ENCODE measurements at places on chromosomes 3 and 15. TPM values are rescaled to one million over a fixed set of nuclear protein-coding genes. Genes with fewer than 3 reads are reported as not detected.

GP9 gene
- total RNA-seq, result not detected

DNA sequence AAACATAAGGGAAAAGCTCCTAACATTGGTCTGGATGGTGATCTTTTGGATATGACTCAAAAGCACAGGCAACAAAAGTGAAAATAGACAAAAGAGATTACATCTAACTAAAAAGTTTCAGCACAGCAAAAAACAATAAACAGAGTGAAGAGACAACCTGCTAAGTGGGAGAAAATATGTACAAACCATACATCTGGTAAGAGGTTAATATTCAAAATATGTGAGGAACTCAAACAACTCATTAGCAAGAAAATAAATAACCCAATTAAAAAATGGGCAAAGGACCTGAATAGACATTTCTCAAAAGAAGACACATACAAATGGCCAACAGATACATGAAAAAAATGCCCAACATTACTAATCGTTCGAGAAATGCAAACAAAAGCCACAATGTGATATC, 19.0 kb upstream of the NR1I2 start:
- H3K27ac ChIP-seq, result no peak overlapping the region
- DNase-seq, result no peak
- H3K4me1 ChIP-seq, result no peaks in the 10 kb centered on the region

OXSM gene
- 1.6 TPM for total RNA-seq

DNA sequence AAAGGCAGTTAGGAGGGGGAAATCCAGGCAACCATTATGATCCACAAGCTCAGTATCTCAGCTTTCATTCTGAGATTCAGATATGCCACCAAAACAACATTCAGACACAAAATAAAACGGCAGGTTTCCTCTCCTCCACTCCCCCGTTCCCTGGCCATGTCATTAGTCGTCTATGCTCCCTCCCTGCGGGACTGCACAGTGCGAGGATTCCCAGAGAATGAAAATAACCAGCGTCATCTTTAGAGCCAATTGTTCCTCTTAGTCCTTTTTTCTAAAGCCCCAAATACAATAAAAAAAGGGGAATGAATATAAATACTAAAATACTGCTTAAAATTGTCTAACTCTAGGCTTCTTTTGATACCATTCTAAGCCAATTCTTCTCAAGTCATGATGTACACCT, 7.8 kb upstream of the SLCO3A1 start:
- no peak overlapping the region for H3K27ac ChIP-seq
- H3K36me3 ChIP-seq, result no peaks in the 10 kb centered on the region
- DNase-seq, result no peak
- H3K4me1 ChIP-seq, result no peaks in the 10 kb centered on the region

GRCh38 chr15:60819860-60820259, 340.9 kb upstream of the ICE2 start:
- H3K4me3 ChIP-seq, result no peak overlapping the region
- H3K27ac ChIP-seq, result no peak overlapping the region
- peaks cover 4% of the 10 kb centered on the region for H3K4me1 ChIP-seq
